Naive thymus-derived CD8-positive, alpha-beta T cell (primary cell): ENCODE measurements at places on chromosomes 1 and 21. TPM values are rescaled to one million over a fixed set of nuclear protein-coding genes. Genes with fewer than 3 reads are reported as not detected.

The ELF3 gene
- 2.0 TPM for total RNA-seq

The PER3 gene
- 5.5 TPM for total RNA-seq

The RIPPLY3 gene
- total RNA-seq = not detected

The LEMD1 gene
- total RNA-seq = not detected

The ACADM gene
- 29.7 TPM for total RNA-seq

The TRNP1 gene
- total RNA-seq = not detected

The IQGAP3 gene
- 0.08 TPM for total RNA-seq

The S100A8 gene
- total RNA-seq = not detected

The UBL4B gene
- total RNA-seq = not detected

The NHLH1 gene
- total RNA-seq = 0.47 TPM

The TRAF5 gene
- total RNA-seq = 74.3 TPM

The PPP1R15B gene
- total RNA-seq = 80.7 TPM

The TRIM67 gene
- not detected for total RNA-seq

The SLC25A34 gene
- total RNA-seq = 2.6 TPM

The TMCC2 gene
- total RNA-seq = 3.9 TPM

The ADAMTS4 gene
- 7.0 TPM for total RNA-seq

The DIRAS3 gene
- total RNA-seq = not detected

The SPRR1A gene
- total RNA-seq = not detected

The TNFRSF14 gene
- 190 TPM for total RNA-seq

The NPPA gene
- total RNA-seq = not detected

The AADACL4 gene
- not detected for total RNA-seq

The HSD3B1 gene
- total RNA-seq = not detected

The FAM177B gene
- total RNA-seq = 1.4 TPM

The SWT1 gene
- total RNA-seq = 10.4 TPM

The LCE3E gene
- total RNA-seq = not detected

The ZNF683 gene
- total RNA-seq = 2.1 TPM
